Activated CD8-positive, alpha-beta T cell treated with anti-CD3 and anti-CD28 coated beads for 36 hours (primary cell): ENCODE measurements at places on chromosomes 5 and 9.
A peak's percentile ranks its signal among the peaks of the same experiment; 100 is the strongest.

- no peaks in the 10 kb centered on the region for H3K4me1 ChIP-seq
- no peak overlapping the region for H3K4me3 ChIP-seq
- no peaks in the 10 kb centered on the region for H3K27me3 ChIP-seq
These were observed 214.3 kb upstream of the GRIA1 start for GRCh38 chr5:153276151-153276550.

DNA sequence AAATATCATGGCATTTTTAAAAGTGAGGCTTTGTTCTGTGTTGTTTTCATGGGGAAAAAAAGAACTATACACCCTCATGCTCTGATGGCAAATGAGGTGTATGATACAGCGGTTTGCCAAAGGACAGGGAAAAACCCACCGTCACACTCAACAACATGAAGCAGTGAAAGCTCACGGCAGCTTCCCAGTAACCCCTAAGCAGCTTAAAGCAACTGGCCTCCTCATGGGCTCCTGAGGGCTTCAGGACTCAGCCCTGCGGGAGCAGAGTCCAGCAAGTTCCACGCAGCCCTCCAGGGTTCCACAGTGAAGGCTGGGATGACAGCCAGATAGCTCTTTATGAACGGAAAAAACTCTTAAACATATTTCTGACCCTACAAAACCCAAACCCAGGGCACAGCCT is 12.9 kb downstream of the BARHL1 start:
- H3K4me3 ChIP-seq = no peak overlapping the region
- H3K27ac ChIP-seq = no peak overlapping the region
- H3K27me3 ChIP-seq = peaks cover 11% of the 10 kb centered on the region
- H3K4me1 ChIP-seq = peaks cover 8% of the 10 kb centered on the region

DNA sequence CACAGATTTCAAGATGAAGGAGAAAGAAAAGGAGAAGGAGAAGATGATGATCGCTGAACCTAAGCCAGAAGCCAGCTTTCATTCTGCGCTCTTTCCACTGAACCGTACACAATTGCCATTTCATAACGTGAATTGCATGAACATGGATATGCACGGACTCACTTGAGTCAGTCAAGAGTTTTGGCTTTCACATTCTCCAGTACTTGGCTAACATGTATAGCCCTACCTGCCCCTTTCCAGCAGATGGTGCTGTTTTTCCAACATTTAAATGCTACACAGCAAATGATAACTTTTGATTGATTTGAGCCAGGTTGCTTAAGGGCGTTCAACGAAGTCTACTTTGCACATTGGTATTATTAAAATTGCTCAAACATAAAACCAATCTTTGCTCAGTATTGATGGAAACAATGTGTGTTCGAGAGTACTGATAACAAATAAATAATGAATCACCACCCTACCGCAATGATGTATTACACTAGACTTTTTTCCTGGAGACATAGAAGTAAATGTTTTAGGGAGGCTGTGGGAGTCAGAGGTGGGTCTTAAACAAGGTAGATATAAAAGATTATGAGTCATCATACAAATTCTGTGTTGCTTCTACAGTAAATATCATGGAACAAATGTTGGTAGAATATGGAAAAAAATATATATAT is 196.4 kb downstream of the TRPM3 start:
- DNase-seq = peak; percentile 11
- H3K4me3 ChIP-seq = no peak overlapping the region
- H3K27ac ChIP-seq = no peak overlapping the region
- H3K36me3 ChIP-seq = no peaks in the 10 kb centered on the region
- no peaks in the 10 kb centered on the region for H3K4me1 ChIP-seq

DNA sequence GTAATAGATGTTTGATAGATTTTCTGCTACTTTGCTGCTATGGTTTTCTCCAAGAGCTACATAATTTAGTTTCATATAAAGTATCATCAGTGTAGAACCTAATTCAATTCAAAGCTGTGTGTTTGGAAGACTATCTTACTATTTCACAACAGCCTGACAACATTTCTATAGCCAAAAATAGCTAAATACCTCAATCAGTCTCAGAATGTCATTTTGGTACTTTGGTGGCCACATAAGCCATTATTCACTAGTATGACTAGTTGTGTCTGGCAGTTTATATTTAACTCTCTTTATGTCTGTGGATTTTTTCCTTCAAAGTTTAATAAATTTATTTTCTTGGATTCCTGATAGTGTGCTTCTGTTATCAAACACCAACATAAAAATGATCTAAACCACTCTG is 35.1 kb upstream of the CCDC152 start:
- peaks cover 22% of the 10 kb centered on the region for H3K27me3 ChIP-seq
- H3K4me3 ChIP-seq = no peak overlapping the region
- H3K27ac ChIP-seq = no peak overlapping the region
- H3K36me3 ChIP-seq = no peaks in the 10 kb centered on the region
- DNase-seq = no peak

DNA sequence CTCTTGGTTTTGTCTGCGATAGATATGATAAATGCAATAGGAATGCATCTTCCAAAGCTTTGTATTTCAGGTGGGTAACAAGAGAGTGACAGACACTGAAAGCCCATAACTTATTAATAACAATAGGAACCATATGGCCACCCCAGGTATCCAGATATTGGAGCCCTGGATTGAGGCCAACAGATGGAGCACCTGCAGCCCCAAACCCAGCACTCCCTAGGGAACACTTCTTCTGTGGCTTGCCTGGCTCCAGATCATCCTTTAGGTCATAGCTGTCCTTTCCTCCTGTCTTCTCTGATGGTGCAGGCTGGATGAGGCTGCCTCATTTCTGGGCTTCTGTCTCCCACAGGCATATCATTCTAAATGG is 5.0 kb upstream of the IL3 start:
- DNase-seq = no peak
- H3K27ac ChIP-seq = no peak overlapping the region
- no peaks in the 10 kb centered on the region for H3K27me3 ChIP-seq
- no peaks in the 10 kb centered on the region for H3K36me3 ChIP-seq
- H3K4me3 ChIP-seq = no peak overlapping the region

- no peak overlapping the region for H3K27ac ChIP-seq
- no peaks in the 10 kb centered on the region for H3K36me3 ChIP-seq
- H3K4me3 ChIP-seq = no peak overlapping the region
- no peak for DNase-seq
These were observed 18.1 kb upstream of the COL5A1 start for GRCh38 chr9:134623258-134624066.

DNA sequence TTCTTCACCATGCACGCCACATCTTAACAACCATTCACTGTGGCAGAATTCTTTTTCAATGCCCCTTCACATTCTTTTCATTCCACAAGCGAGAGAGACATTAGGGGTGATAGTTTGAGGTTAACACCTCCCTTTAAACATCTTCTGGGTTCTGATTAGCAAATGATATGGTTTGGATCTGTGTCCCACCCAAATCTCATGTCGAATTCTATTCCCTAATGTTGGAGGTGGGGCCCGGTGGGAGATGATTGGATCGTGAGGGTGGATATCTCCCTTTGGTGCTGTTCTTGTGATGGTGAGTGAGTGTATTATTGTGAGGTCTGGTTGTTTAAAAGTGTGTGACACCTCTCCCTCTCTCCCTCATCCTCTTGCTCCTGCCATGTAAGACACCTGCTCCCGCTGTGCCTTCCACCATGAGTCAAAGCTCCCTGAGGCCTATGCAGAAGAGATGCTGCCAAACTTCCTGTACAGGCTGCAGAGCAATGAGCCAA is 46.1 kb upstream of the RAI14 start:
- H3K27ac ChIP-seq = no peak overlapping the region
- H3K27me3 ChIP-seq = peaks cover 8% of the 10 kb centered on the region
- DNase-seq = no peak
- no peaks in the 10 kb centered on the region for H3K36me3 ChIP-seq
- H3K4me3 ChIP-seq = no peak overlapping the region

DNA sequence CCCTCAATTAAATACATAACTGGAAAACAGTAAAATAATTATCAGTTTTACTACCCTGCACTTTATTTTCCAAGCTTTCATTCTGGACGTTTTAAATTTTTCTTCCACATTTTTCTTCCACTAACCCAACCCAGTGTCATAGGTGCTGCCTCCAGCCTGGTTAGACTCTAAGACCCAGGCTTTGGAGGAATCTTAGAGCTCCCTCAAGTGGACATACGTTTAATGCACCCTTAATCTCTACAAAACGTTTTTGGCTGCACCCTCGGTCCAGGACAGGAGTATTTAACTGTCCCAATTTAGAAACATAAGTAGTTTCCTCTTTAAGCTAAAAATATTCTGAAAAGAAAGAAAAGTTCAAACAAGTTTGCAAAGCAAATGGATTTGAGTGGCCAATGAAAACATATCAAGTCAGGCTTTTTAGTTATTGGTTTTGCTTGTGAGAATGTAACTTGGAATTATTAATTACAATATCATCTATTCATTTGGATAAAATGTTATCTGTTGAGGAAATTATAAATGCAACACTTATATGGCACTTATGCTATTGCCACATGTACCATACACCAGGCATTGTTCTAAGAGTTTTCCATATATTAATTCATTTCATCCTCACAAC is 38.9 kb downstream of the CDH6 start:
- H3K4me3 ChIP-seq = no peak overlapping the region
- DNase-seq = peak; percentile 2
- no peaks in the 10 kb centered on the region for H3K4me1 ChIP-seq
- no peak overlapping the region for H3K27ac ChIP-seq
- peaks cover 1% of the 10 kb centered on the region for H3K27me3 ChIP-seq
- no peaks in the 10 kb centered on the region for H3K36me3 ChIP-seq

DNA sequence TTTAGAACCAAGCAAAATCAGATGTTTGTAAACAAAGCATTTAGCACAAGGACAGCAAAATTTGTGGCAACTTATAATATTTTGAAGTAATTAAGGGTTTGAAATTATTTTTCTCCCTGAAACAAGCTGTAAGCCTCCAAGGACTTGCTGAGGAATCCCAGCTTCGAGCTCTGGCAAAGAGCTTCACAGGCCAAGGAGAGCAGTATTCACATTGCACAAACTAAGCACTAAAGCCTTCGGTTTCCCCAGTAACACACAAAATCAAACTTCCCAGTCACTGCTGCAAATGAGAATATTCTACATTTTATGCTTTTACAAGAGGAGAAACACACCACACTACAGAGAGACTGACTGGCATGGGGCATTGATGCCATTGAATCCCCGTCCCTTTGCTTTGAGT is 101.9 kb downstream of the WDR41 start:
- no peaks in the 10 kb centered on the region for H3K36me3 ChIP-seq
- H3K27ac ChIP-seq = no peak overlapping the region
- no peaks in the 10 kb centered on the region for H3K4me1 ChIP-seq

DNA sequence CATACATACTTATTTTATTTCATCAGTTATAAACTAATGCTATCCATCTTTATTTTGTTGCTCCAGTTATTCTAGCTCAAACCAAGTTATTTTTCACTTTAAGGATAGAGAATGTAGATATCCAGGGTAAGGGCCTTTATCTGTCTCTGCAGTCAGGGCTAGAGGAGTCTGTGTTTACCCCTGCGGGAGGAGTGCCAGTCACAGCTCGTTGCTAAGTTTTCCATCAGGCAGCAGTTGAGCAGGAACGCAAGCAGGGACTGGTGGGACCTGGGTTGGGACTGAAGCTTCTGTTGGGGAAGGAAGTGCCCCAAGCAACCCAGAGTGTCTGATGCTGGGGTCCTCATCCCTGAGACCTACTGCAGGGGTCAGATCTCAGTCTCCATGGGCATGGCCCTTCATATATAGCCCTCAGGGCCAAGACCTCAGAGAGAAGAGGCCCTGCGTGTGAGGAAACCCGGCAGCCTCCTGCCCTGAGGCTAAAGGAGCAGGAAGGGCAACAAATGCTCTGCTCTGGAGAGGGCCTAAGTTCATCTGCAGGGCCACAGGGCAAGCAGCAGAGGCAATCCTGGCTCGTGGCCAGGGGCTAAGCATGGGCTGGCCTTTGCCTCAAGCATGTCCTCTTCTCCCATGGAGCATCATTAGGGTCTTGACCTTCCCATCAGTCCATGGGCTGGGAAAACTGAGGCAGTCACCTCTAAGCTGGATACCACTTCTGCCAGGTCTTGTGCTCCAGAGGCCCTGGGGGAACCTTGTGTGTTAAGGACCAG is 6.6 kb downstream of the SLC22A4 start:
- H3K4me3 ChIP-seq = no peak overlapping the region
- H3K27me3 ChIP-seq = no peaks in the 10 kb centered on the region
- no peak for DNase-seq
- H3K4me1 ChIP-seq = peaks cover 7% of the 10 kb centered on the region
